ENCODE measurements at places on chromosomes 3 and 15.

- peak; percentile 82 for DNase-seq
Observed at GRCh38 chr3:71035314-71035713, 548.2 kb downstream of the FOXP1 start.

- DNase-seq = no peak
Observed at GRCh38 chr3:4496087-4496452, 2.9 kb downstream of the ITPR1 start.

- DNase-seq = no peak
Observed at GRCh38 chr3:196012941-196013476, 68.9 kb downstream of the TFRC start.

DNA sequence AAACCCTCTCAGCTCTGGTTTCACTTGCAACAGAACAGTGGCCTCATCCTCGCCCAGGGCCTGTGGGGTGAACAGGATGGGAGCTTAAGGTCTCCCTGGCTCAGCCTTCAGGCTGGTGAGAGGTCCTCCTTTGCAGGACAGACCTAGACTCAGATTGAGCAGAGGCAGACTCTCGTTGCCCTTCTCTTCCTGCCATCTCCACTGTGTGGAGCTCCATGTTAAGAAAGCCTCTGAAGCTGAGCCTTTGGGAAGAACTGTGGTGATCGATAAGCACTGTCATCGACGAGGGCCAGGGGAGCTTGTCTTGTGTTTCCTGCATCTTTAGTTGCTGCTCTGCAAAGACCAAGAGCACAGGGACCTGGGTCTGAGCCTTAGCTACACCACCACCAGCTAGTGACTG lies 37.8 kb upstream of the GRIP2 start:
- no peak for DNase-seq

DNA sequence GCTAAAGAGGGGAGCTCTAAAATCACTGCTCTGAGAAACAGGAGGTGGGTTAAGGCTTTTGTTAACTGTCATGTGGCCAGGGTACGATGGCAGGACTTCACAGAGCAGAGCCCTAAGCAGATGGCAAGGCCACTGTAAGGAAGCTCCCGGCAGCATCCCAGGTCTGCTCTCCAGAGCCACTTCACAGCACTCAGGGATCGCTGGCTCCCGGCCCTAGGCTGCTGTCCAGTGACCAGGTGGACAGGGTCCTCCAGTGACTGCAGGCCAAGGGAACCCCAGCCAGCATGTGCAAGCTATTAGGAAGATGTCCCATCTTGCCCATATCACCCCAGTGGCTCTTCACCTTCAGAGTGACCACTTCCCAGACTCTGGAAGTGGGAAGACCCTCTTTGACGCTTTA lies 10.4 kb downstream of the TMEM41A start:
- DNase-seq = no peak

DNA sequence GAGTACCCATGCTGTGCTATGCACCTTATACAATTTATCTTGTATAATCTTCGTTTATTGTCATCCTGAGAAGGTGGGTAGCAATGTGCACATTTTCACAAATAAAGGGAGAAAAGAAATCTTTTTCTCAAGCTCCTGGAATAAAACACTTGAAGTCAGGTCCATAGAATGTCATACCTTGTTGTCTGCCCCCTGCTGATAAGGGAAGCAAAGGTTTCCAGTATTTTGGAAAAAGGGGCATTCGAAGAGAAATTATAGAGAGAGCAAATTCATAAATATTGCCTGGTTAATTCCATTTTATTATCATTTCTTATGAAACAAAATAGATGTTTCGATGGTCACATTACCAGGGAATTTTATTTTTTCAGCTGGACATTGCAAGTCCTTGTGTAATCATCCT lies 277.8 kb downstream of the RAP2B start:
- no peak for DNase-seq

DNA sequence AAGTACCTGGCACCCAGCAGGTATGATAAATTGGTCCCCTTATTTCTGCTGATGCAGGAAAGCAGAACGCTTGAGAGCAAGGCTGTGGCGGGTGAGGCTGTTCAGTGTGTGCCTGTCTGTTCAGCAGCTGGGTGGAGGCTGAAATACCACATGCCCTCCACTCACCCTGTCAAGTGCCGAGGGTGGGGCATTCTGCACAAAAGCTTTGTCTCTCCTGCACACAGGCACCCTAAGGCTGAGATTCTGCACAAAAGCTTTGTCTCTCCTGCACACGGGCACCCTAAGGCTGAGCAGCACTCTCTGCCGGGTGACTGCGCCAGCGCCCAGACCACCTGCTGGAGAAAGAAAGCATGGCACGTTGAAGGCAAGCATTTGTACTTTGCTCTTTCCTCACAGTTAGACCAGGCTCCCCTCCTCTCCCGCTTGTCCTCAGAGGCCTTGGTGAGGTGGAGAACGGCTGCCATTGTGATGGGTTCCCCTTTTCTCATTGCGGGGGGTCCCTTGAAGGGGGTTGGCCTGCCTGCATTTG lies 97.5 kb downstream of the BDH1 start:
- no peak for DNase-seq

All from KBM-7 (cell line).